T-helper 1 cell (primary cell): ENCODE measurements at places on chromosomes 1 and 21.

DNA sequence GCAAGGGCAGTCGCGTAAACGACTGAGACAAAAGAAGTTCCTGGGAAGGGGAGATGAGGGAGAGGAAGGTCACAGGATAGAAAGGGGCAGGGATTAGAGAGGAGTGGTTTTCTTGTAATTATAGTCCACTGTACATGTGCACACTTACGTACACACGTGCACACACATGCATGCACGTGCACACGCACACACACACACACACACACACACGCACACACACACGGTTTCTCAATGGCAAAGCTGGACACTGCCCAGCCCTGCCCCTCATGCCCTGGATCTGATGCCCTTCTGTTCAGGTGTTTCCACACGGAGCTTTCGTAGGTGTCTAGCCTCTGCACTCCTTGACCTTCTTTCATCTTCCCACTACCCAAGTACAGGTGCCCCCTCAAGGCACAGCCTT is 3.9 kb downstream of the OR2B11 start:
- no peak for DNase-seq

- DNase-seq: no peak
Observed at GRCh38 chr1:14924455-14925331, 228.9 kb upstream of the TMEM51 start.

- no peak for DNase-seq
Observed at GRCh38 chr1:65658122-65658521, 134.6 kb upstream of the PDE4B start.

- no peak for DNase-seq
Observed at GRCh38 chr1:32208469-32208868, 420 bp upstream of the DCDC2B start.

DNA sequence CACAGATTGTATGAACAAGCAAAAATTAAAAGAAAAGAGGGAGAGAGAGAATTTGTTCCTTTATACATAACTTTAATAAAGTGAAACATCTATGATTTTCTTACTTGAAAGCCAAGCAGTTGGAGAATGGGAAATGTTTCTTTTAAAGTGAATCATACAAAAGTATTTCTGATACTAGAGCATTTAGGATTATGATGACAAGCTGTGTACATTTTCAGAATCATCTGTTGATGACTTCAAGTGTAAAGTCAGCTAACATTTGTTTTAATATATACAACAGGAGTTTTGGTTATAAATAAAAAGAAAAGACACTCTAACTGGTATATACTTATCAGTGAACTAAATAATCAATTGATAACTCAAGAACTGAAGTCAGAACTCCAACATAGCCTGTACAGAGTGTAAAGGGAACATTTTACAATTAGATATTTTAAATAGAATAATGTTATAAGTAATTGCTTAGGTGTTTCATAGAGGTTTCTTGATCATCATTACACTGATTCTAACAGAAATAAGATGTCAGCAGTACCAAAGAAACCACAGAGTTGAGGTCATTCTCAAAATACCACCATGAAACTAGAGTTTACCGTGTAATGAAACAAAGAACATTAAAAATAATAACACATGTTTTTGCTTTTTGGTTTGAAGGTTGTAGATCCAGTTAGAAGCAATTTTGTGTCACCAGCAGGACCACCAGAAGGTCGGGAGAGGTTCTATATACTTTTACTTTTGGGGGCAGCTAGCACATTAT is 103.4 kb downstream of the COL24A1 start:
- DNase-seq: no peak

- no peak for DNase-seq
Observed at GRCh38 chr1:41687007-41687406, 202.5 kb upstream of the EDN2 start.

DNA sequence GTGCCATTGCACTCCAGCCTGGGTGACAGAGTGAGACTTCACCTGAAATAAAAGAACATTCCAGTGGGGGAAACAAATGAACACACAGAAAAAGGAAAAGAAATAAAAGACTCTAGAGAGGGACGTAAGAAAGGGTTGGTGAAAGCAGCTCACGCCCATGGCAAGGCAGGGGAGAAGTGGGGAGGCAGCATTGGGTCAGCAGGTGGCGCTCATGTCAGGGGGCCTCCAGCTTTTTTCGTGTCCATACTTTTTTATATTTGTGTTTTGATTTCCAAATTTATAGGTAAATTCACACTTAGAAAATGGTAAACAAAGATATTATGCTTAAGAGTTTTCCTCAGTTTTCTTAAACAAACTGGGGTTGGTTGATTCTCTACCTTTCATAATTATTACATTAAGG is 45.5 kb downstream of the VPS13D start:
- peak; percentile 6 for DNase-seq

DNA sequence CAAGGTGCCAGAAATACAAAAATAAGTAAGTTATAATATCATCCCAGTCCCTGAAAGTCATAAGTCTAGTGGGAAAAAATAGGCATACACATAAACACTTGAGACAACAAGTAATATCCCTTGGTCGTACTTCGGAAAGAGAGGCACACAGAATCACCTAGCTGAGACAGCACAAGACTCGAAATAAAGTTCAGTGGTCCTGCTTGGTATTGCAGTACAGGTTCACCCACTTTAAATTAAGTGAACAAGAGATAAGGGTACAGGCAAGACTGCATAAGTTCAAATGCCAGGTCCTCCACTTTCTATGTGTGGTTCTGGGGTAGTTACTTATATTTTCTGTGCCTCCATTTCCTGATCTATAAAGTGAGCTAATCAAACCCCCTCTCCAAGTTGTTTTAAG is 47.6 kb downstream of the SEC16B start:
- DNase-seq: no peak

- peak; percentile 53 for DNase-seq
Observed at GRCh38 chr1:153494976-153495535, 34.6 kb upstream of the S100A7 start.

- DNase-seq: no peak
Observed at GRCh38 chr1:204483791-204484190, 10.8 kb downstream of the PIK3C2B start.
